ENCODE measurements at places on chromosomes 1 and 21.

GRCh38 chr1:40045182-40045581, 4.7 kb downstream of the CAP1 start:
- DNase-seq, result no peak

DNA sequence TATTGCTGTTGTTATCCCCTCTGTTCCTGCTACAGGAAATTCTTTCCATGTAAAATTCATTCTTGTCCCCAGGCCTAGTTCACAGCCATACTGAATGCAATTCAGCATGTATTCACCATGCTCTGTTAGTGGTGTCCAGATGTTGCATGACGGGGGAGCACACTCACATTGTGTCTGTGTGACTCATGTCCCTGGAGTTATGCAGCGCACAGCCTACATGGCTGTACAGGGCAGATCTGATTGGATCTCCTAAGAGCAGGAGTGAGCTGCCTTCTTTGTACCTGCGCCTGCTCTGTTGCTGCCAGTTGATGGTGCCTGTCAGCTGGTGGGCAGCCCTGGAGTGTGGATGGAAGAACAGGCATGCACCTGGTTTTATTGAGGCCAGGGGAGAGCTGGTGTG, 17.6 kb downstream of the HTR6 start:
- no peak for DNase-seq

DNA sequence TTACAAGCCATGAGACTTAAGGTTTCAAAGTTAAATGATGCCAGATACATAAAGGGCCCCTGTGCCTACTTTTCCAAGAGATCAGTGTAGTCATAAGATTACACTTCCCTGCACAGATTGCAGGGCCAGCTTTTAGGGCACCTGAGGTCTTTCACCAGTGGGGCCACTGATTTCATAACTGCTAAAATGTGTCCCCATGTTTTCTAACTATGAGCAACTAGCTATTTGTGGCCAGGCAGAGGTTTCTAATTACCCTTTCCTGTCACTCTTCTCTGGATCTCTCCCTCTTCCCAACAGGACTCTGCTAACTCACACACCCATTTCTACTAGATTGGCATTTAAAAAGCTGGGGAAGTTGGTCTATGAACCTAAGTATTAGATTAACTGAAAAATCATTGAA, 207.1 kb upstream of the SGIP1 start:
- no peak for DNase-seq

DNA sequence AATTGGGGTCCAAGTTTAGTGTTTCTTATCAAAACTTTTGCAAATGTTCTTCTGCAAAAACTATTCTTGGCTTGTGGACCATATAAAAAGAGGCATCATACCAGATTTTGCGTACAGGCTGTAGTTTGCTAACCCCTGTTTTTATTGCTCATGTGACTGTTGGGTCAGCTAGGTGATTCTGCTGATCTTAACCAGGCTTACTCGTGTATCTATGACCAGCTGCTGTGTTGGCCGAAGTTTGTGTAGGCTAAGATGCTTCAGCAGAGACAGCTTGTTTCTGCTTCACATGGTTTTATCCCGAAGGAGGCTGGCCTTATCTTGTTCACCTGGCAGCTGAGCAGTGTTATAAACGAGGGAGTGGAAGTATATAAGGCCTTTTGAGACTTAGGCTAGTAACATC, 38.2 kb downstream of the POU2F1 start:
- no peak for DNase-seq

GRCh38 chr1:225347123-225347683, 80.6 kb downstream of the LBR start:
- no peak for DNase-seq

- DNase-seq, result no peak
Observed at GRCh38 chr1:40783001-40783905, at the start of gene KCNQ4. Gene KCNQ4, plus strand, starts transcription at chr1:40783787. Its CDS starts 307 bp downstream, at chr1:40784094.
